ENCODE measurements at places on chromosomes 5 and 9. TPM values are rescaled to one million over a fixed set of nuclear protein-coding genes. Genes with fewer than 3 reads are reported as not detected.

- DNase-seq, result no peak
Observed at GRCh38 chr5:81121836-81122630, 111.1 kb upstream of the CKMT2 start.

MYORG gene
- total RNA-seq, result 4.0 TPM

DNA sequence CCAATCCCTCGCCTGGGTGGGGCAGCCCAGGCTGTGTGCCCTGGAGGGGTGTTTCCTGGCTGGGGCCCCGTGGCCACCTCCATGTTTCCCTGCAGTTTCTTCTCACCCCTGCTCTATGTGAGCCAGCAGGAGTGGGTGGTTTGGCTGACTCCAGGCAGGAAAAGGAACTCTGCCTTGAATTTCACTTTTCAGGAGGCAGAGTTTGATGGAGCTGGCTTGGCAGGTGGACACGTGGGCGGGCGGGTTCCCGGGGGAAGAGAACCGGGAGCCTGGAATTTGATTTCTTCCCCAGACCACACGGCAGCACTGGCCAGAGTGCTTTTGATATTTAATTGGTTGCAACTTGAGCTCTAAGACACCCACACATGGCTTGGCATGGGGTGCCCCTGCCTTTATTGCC, 119.8 kb upstream of the PANK3 start:
- DNase-seq, result no peak

- no peak for DNase-seq
Observed at GRCh38 chr5:176781054-176781375, 29.3 kb upstream of the UNC5A start.

DNA sequence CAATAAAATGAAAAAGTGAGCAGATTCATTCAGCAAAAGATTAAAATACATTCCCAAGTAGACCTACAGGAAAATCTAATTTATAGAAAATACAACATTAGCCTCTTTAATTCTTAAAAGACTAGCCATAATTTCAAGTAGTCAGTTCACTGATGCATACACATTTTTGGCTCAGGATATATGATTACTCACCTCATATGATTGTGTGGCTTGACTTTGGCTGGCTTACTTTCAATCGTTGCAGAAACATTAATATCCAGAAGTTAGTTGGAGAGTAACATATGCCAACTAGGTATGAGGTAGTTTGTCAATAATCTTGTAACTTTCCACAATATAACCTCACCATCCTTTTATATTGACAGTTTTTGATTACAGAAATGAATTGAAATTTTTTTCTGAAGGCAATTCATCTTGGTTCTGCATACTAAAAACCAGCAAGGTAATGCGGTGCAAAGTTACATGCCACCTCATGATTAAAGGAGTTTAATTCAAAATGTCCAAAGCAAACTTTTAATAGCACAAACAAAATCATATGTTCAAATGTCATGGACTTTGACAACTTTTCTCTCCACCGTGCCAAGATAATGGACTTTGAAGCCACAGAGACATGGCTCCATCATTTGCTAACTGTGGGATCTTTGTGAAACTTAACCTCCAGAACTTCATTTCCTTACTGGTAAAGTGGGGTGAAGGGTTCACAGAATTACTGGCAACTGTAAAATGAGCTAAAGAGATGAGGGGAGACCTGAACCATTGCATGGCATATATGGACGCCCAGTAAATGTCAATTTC, 76.6 kb upstream of the PAM start:
- DNase-seq, result peak; percentile 45

CMYA5 gene
- total RNA-seq, result 2.8 TPM

PDE8B gene
- 0.05 TPM for total RNA-seq

DNA sequence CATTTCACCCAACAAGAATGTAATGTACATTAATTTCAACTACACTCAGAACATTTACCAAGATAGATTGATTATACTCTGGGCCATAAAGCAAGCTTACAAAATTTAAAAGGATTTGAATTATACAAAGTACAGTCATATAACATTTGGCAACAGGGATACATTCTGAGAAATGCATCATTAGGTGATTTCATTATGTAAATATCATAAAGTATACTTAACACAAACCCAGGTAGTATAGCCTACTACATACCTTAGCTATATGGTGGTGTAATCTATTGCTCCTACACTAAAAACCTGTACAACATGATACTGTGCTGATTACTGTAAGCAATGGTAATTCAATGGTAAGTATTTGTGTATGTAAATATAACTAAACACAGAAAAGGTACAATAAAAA, 202.9 kb downstream of the MPDZ start:
- no peak for DNase-seq

DNA sequence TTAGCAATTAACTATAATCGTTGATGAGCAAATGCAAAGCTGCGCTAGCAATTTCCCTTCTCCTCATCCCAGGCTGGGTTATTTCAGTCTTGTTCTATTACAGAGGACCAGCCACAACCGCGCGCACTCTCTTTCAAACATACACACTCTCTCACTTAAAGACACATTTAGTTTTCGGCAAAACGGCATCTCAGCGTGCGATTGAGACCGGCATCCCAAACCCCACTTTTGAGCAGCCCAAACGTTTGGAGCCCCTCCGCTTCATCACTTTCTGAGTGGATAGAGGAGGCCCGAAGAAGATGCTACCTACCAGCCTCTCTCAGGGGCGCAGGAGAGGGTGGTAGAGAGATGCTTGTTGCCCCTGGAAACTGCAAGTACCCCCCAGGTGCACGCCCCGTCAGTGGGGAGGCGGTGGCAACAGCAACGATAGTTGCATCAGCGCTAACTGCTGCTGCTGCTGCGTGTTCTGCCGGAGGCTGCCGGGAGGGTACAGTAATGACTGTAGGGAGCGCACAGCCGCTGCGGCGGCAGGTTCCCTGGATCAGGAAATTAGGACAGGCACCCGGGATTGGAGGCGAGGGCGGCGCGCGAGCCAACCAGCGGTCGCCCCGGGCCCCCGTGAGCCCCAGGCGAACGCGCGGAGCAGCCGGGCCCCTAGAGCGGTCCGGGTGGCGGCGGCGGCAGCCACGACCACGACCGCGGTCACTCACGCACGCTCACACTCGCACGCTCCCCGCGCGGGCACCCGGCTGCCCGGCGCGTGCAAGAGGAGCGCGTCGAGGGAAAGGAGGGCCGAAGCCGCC, 467 bp upstream of the VLDLR start:
- peak; percentile 61 for DNase-seq

- DNase-seq, result no peak
Observed at GRCh38 chr9:17695482-17695881, 116.6 kb downstream of the SH3GL2 start.

EIF4EBP3 gene
- total RNA-seq, result 0.80 TPM

DELE1 gene
- total RNA-seq, result 32.8 TPM

INSL6 gene
- total RNA-seq, result not detected

BHMT2 gene
- 20.3 TPM for total RNA-seq

IRX2 gene
- total RNA-seq, result 6.1 TPM

GRCh38 chr5:34409373-34409772, 246.8 kb upstream of the RAI14 start:
- no peak for DNase-seq

GRCh38 chr5:58348996-58349728, 110.7 kb downstream of the PLK2 start:
- peak; percentile 16 for DNase-seq

- no peak for DNase-seq
Observed at GRCh38 chr5:530001-530955, 6.0 kb upstream of the SLC9A3 start.

GRCh38 chr5:179772351-179772750, 21.4 kb upstream of the LTC4S start:
- no peak for DNase-seq

DNA sequence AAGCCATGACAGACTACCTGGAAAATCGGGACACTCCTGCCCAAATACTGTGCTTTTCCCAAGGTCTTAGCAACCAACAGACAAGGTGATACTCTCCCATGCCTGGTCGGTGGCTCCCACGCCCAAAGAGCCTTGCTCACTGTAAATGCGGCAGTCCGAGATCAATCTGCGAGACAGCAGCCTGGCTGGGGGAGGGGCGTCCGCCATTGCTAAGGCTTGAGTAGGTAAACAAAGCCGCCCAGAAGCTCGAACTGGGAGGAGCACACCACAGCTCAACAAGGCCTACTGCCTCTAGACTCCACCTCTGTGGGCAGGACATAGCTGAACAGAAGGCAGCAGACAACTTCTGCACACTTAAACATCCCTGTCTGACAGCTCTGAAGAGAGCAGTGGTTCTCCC, 272.1 kb upstream of the CCNG1 start:
- no peak for DNase-seq

GRCh38 chr5:103758996-103759395, 196.4 kb upstream of the NUDT12 start:
- DNase-seq, result no peak

DNA sequence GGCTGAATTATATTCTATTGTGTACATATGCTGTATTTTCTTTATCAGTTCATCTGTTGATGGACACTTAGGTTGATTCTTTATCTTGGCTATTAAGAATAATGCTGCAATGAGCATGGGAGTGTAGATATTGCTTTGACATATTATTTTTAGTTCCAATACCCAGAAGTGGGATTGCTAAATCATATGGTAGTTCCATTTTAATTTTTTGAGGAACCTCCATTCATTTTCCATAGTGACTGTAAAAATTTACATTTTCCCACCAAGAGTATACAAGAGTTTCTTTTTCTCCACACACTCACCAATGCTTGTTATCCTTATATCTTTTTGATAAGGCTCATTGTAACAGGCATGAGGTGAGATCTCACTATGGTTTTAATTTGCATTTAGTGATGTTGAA, 19.4 kb downstream of the JAK2 start:
- DNase-seq, result no peak

DNA sequence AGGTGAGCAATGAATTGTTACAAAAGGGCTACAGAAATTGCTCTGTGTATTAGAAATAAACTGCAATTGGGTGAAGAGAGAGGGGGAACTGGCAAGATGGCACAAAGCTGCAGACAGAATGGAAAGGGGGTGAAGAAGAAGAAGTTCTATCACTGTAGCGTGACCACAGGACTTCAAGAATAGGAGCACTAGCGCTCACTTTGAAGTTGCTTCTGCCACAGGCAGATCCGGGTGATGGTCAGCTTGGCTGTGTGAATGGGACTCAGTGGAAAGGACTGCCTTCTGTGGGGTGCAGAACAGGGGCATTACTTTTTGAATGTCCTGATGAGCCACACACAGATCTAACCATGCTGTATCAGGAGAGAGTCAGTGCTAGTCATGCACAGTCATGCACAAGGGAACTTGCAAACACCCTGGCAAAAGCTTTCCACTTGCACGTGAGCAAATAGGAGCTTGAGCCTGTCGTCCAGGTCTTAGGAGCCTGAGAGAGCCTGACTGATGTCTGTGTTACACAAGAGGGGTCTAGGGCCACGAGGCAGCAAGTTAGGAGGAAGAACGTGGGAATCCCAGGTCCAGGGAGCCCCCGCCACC, 16.3 kb downstream of the IL5 start:
- DNase-seq, result no peak

DNA sequence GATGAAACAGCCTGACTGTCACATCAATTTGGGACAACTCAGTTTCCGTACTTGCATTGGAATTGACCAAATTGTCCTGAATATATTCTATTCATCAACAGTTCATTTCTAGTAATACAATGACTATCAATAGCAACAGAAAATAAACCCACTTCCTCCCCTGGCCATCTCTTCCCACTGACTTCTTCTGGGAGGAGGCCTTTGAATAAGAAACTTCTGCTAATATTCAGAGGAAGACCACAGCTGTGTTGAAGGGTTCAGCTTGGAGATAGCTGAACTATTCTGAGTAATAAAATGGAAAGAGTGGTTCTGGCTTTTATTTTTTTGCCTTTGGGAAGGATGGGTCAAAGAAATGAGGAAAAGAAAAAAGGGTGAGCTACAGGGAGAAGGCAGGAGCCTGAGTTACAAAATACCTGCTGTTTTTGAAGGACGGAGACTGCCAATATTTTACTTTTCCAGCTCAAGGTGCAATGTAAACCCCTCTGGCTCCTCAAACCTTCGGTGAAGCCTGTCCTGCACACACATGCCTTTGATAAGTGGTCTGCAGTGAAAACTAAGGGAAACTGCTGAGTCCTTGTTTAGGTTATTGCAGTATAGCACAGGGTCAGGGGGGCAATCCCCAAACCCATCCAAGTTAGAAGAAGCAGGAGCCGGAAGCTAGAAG, 29.9 kb downstream of the FYB1 start:
- no peak for DNase-seq

GRCh38 chr5:52725065-52725746, 62.5 kb upstream of the ITGA1 start:
- peak; percentile 11 for DNase-seq

- no peak for DNase-seq
Observed at GRCh38 chr9:86974421-86974820, 27.1 kb upstream of the GAS1 start.

HTR1A gene
- 0.35 TPM for total RNA-seq

DNA sequence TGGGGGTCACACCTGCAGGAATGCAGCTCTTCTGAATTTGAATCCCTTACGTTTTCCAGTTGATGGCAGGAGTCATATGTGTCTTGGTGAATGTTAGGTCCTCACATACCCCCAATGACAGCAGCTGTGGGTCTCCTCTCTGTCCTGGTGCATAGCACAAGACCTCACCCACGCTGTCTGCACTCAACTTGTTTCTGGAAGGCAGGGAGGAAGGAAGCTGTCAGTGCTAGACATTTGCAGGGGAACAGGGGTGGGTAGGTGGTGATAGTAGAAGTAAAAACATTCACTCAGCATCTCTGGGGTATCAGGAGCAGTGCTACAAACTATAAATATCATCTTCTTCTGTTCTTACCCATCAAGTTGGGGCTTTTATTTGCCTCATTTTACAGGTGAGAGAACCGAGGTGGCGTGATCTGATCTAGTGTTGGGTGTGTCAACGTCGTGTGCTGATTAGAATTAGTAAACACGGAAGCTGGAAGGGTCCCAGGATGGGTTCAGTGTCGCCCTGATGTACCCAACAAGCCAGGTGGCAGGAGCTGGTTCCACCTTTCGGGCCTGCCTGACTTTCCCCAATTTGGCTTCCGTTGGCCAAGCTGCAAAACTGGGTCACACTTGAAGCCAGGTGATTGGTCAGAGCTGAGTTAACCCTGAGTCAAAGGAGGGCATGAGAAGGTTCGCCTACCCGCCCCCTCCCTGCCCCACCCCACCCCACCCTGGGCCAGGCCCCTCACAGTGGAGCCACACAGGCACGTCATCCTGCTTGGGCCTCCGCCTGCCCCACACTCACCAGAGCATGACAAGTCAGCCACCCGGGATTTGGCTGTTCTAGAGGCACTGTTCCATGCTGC, 15.8 kb downstream of the ERGIC1 start:
- peak; percentile 87 for DNase-seq

- no peak for DNase-seq
Observed at GRCh38 chr5:154117050-154117449, 73.5 kb upstream of the GALNT10 start.

GRCh38 chr5:37703841-37704241, 136.0 kb downstream of the GDNF start:
- no peak for DNase-seq

DNA sequence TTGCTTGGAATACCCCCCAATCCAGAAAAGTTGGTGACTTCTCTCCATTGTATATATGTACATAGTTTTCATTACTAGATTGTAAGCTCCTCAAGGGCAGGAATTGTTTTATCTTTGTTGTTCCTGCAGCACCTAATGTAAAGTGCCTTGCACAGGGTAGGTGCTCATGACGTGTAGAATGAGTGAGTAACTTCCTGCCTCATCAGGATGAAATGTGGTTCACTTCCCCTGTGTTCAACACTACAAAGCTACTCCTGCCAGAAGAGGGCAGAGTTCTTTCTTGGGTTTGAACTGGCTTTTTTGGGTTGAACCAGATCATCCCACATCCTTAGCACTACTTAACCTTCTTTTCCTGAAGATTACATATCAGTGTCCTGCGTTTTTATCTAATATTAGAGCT, 23.9 kb downstream of the GTF3C4 start:
- peak; percentile 10 for DNase-seq

- DNase-seq, result peak; percentile 80
Observed at GRCh38 chr9:76433836-76434235, 25.1 kb upstream of the GCNT1 start.

GRCh38 chr5:140157032-140157781, 17.8 kb upstream of the CYSTM1 start:
- DNase-seq, result peak; percentile 44

Measured in renal cortical epithelial cell (primary cell).